ENCODE measurements at places on chromosomes 16 and 17.
A peak's percentile ranks its signal among the peaks of the same experiment; 100 is the strongest.

GRCh38 chr17:45149669-45150664 is 1.7 kb downstream of the HEXIM1 start:
- ATAC-seq, result peak; percentile 4

- ATAC-seq, result no peak
These were observed 25.9 kb downstream of the IRX6 start for GRCh38 chr16:55349867-55350266.

- no peak for ATAC-seq
These were observed 1.3 kb upstream of the TBX4 start for GRCh38 chr17:61450641-61451537.

DNA sequence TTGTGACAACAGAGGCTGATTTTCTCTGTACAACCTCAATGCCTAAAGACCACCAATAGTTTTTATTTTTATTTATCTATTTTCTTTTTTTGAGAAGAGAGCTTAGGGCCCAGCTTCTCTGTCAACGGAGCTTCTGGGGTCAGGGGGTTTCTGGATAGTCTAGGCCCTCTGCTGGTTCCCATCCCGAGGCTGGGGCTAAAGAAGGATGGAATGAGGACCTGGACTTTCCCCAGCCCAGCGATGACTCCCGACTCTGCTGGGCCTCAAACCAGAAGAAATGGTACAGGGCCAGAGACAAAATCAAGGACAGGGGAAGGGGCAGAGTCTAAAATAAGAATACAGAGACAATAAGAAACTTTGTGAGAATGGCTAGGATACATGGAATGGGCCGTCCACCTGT is 5.7 kb upstream of the TSPOAP1 start:
- no peak for ATAC-seq

DNA sequence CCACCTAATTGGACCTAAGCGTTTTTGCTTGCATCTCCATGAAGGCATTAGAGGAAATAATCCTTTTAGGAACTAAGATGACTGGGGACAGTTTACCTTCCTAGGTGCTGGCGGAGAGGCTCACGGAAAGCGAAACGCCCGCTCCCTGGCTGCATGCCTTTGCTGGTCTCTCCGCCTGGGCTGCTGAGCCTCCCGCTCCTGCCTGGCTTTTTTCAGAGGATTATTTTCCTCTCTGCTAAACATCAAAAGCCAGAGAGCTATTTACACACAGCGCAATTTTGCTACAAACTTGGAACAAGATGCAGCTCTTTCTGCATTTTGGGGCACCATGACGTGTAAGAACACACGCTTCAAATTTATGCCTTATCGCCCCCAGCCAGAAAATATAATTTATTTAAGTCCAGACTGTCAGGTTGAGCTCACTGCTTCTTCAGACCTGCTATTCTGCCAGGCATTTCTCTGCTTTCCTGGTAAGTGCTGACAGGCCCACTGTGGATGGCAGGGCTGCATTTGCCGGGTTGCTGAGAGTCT is 124.4 kb downstream of the SPACA3 start:
- ATAC-seq, result no peak

DNA sequence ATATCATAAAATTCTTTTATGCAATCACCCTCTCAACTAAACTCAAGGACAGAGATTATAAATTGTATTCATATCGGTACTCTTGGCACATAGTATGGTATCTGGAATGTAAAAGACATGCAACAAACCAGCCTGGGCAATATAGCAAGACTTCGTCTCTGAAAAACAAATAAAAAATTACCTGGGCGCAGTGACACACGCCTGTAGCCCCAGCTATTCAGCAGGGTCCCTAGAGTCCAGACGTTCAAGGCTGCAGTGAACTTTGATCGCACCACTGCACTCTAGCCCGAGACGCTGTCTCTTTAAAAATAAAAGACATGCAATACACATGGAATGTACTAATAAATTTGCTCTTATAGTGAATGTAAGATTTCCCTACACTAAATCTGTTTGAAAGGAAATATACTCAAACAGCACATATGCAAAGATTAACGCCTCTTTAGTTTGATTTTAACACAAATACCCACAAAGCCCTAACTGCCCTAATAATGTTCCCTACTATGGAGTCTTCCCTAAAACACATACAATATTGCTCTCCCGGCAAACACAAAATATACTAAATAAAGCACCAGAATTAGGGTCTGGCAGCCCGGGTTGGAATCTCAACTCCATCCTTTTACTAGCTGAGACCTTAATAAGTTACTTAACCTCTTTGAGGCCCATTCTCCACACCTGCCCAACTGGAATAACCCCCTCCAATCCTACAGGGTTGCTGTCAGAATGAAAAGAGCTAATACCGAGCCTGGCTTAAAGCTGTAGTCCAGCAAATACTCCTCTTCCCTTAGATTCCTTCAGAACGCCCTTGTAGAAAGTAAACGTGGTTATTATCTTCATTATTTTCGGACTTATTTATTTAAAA is 1.2 kb downstream of the ABCA5 start:
- ATAC-seq, result no peak

DNA sequence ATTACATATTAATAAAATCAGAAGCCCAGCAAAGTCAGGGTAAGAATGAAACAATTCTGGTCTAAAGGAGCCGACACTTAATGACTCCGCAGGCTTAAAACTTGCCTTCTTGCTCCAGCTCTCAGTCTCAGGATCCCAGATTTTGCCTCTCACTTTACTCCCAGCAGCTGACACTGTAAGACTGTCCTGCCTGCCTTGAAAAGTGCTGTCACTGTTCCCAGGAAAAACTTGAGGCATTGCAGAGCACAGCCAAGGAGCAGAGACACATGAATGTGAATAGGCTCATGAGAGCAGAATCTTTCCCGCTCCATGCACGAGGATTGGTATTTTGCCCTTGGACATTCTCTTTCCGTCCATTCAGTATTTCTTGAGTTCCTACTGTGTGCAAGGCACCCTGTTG is 457.6 kb upstream of the ZFHX3 start:
- no peak for ATAC-seq

- ATAC-seq, result no peak
These were observed 195.4 kb downstream of the CDH11 start for GRCh38 chr16:64926476-64926875.

GRCh38 chr17:38464723-38465390 is 36.6 kb downstream of the ARHGAP23 start:
- peak; percentile 88 for ATAC-seq

DNA sequence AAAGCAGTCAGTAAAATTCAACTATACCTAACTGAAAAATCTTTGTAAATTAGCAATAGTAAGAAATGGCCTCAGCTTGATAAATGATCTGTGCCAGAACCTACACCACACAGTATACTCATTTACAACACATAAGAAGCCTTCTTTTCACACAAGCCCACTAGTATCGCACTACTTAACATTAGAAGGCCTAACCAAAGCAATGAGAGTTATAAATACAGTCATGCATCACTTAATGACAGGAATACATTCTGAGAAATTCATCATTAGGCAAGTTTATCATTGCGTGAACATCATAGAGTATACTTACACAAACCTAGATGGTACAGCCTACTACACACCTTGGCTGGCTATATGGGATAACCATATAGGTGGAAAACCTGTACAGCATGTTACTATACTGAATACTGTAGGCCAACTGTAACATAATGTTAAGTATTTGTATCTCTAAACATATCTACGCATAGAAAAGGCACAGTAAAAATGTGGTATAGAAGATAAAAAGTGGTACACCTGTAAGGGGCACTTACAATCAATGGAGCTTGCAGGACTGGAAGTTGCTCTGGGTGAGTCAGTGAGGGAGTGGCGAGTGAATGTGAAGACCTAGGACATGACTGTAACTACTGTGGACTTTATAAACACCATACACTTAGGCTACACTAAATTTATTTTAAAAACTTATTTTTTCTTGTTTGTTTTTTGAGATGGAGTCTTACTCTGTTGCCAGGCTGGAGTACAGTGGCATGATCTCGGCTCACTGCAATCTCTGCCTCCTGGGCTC is 126.5 kb upstream of the CORO6 start:
- peak; percentile 36 for ATAC-seq

DNA sequence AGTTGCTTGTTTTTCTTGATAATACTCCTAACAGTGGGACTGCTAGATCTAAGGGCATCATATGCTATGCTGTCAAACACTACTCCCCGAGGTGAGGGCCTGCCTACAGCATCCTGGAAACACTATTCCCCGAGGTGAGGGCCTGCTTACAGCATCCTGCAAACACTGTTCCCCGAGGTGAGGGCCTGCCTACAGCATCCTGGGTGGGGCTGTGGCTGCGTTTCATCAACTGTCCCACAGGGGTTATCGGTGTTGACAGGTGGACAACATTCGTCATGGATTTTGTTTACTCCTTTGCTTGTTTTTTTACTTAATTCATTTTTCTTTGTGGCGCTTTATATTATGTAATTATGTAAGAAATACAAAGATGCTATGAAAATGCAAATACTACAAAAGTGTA is 22.5 kb downstream of the NPRL3 start:
- ATAC-seq, result no peak

DNA sequence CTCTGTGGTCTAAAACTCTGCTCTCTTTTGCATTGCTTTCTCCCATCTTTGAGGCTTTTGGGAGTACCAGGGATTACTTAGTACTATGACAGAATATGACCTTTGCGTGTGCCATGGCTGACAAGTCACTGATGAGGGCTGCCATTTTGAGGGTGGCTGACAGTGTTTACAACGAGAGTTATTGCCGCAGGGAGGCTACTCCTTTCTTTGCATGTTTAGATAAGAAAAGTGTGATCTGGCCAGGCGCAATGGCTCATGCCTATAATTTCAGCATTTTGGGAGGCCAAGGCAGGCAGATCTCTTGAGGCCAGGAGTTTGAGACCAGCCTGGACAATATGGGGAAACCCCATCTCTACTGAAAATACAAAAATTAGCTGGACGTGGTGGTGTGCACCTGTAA is 77.5 kb downstream of the GSG1L start:
- no peak for ATAC-seq

DNA sequence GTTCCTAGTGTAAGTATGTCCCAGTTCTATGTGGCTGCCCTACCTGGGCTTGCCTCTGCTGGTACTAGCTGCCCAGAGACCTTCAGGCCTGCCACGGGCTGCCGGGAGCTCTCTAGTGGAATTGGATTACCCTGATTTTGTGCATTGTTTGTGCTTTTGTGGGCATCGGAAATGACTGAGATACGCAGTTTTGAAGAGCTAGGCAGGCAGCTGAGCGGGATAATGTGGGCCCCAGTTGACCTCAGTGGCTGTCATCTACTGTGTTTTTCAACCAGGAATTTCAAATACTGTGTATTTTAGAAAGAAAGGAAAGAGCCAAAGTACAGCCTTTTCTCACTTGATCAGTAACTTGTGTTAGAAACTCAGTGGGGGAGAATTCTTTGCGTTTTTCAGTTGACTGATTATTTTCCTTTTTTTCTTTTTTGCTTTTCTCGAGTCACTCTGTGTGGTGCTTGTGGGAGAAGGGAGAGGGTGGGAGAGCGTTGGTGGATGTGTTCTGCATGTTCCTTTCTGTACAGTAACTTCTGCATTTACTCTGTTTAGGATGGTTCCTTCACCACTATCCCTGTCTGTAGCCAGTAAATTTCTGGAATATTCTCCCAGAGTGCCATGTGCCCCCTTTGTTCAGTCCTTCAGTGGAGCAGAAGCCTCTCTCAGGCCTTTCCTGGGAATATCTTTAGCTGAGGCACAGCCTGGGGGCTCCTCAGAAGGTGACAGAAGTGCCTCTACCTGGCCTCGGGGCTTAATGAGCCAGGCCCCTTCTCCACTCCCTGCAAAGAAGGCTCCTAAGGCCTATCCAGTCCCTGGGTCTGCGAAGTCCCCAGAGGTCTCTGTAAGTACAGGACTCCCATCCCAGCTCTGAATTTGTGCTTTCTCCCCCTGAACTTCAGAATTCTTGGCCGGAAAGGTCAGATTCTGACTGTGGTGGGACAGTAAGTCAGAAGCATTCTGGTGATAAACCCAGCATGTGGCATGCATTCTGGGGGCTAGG is 15.0 kb upstream of the SLC12A3 start:
- peak; percentile 35 for ATAC-seq

- ATAC-seq, result peak; percentile 23
These were observed 79.9 kb downstream of the TOX3 start for GRCh38 chr16:52466994-52467393.

DNA sequence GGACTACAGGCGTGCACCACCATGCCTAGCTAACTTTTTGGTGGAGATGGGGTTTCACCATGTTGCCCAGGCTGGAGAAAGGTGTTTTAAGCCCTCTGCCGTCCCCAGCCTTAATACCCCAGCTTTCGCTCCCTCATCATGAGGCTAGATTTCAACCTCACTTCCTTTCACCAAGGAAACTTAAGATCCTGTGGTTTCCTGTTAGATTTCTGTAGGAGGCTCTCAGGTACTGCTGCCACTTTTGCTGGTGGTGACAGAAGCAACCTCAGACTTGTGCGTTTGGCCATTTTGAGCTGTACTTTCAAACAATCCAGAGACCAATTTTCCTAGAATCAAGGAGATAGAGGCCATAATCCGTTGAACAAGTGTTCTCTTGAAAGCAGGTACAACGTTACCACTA is 36.2 kb downstream of the MPHOSPH6 start:
- ATAC-seq, result no peak

DNA sequence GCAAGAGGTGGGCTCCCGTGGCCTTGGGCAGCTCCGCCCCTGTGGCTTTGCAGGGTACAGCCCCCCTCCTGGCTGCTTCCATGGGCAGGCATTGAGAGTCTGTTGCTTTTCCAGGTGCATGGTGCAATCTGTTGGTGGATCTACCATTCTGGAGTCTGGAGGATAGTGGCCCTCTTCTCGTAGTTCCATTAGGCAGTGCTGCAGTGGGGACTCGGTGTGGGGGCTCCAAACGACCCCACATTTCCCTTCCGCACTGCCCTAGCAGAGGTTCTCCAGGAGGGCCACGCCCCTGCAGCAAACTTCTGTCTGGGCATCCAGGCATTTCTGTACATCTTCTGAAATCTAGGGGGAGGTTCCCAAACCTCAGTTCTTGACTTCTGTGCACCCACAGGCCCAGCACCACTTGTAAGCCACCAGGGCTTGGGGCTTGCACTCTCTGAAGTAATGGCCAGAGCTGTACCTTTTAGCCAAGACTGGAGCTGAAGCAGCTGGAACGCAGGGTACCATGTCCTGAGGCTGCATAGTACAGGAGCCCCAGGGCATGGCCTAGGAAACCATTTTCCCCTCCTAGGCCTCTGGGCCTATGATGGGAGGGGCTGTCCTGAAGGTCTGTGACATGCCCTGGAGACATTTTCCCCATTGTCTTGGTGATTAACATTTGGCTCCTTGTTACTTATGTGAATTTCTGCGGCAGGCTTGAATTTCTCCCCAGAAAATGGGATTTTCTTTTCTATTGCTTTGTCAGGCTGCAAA is 6.0 kb downstream of the PRKAR1A start:
- no peak for ATAC-seq

GRCh38 chr17:61247439-61247838 is 152.2 kb upstream of the TBX2 start:
- ATAC-seq, result no peak

DNA sequence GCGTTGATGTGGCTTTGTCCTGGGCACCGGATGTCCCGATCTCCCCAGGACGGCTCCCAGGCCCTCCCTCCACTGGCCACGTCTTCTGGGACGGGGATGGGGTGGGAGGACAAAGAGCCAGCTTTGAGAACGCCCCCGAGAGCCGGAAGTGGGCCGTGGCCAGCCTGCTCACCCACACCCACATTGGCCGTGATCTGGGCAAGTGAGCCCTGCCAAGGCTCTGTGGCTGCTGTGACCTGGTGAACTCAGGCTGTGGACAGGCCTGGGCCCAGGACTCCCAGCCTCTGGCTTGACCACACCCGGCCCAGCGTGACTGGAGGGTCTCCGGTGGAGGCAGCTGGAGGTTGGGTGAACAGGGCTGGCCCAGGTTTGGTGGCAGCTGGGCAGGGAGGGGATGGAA is 3.3 kb downstream of the CDH15 start:
- ATAC-seq, result peak; percentile 3

- ATAC-seq, result no peak
These were observed 265.4 kb upstream of the MAF start for GRCh38 chr16:79865918-79866317.

- no peak for ATAC-seq
These were observed 1.3 kb downstream of the APPBP2 start for GRCh38 chr17:60524463-60525327.

All from motor neuron (in vitro differentiated cells).